ENCODE measurements at places on chromosomes 13 and 19.

- DNase-seq, result no peak
Measured at GRCh38 chr19:33504058-33504444, 17.5 kb downstream of the PEPD start.

GRCh38 chr13:84191139-84191538 lies 308.9 kb upstream of the SLITRK1 start:
- DNase-seq, result no peak

- DNase-seq, result no peak
Measured at GRCh38 chr13:85666356-85666755, 132.9 kb downstream of the SLITRK6 start.

DNA sequence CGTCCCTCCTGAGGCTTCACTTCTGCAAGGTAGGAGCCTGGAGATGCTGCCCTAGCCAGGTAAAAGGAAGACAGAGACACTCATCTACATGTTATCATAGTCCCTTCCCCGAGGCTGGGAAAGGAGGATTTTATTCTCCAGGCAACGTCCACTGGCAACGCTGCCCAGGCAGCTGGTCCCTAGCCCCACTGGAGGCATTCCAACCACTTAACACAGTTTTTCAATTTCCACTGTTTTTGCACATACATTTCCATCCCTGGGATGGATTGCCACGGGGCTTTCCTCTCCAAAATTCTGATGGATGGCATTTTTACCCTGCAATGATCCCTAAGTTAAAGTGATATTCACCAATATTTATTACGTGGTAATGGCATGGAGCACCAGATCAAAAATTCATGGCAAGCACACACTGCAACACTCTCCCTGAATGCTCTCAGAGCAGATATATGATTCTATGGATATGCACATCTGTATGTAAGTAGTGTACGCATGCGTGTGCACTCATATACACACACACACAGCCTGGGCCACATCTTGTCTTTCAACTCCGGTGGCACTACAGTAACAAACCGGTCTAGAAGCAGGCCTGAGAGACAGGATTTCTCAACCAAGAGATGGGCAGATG lies 322.3 kb upstream of the TSHZ3 start:
- DNase-seq, result no peak

- DNase-seq, result no peak
Measured at GRCh38 chr13:41268764-41269163, 5.4 kb upstream of the MTRF1 start.

GRCh38 chr19:18788529-18789421 lies 2.3 kb downstream of the COMP start:
- DNase-seq, result no peak

GRCh38 chr13:29969286-29969685 lies 118.9 kb upstream of the UBL3 start:
- no peak for DNase-seq

DNA sequence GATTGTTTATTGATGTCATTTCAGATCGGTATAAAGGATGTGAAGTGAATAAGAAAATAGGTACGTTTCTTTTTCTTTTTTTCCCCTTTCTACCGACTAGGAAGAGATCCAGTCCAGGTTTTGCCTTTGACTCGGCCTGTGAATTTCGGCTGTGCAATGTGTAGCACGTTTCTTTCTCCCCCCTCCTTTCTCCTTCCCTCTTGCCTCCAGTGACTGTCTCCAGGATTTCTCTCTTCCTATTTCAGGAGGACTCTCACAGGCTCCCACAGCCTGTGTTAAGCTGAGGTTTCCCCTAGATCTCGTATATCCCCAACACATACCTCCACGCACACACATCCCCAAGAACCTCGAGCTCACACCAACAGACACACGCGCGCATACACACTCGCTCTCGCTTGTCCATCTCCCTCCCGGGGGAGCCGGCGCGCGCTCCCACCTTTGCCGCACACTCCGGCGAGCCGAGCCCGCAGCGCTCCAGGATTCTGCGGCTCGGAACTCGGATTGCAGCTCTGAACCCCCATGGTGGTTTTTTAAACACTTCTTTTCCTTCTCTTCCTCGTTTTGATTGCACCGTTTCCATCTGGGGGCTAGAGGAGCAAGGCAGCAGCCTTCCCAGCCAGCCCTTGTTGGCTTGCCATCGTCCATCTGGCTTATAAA lies at the start of gene GPC6:
TSS of gene GPC6 (plus strand) at position 185 of the 657 bp plus-strand sequence.
- DNase-seq, result no peak

- DNase-seq, result no peak
Measured at GRCh38 chr19:56917529-56917928, 77.0 kb upstream of the PEG3 start.

DNA sequence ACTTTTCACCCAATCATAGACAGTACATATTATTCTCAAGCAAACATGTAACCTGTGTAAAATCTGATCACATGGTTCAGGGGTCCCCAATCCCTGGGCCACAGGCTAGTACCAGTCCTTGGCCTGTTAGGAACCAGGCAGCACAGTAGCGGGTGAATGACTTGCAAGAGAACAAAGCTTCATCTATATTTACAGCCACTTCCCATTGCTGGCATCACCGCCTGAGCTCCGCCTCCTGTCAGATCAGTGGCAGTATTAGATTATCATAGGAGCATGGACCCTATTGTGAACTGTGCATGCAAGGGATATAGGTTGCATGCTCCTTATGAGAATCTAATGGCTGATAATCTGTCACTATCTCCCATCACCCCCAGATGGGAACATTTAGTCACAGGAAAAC lies 133.1 kb downstream of the MAB21L1 start:
- no peak for DNase-seq

- no peak for DNase-seq
Measured at GRCh38 chr19:2341982-2342381, 13.5 kb downstream of the SPPL2B start.

DNA sequence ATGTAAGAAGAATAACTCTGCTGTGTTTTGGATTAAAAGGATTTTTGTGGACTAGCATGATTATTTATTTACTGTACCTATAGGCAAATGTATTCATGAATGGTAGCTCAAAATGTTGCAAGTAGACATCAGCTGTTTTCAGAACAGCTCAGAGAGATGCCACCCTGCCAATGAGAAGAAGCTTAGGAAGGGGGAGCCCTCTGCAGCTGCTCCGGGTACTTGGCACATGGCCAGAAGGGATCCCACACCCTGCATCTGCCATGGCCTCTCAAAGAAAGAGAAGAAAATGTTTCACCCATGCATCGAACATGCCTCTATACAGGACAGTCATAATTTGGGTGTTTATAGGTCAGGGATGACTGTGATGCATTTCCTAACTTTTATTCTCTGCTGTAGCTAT lies 30.5 kb upstream of the MBNL2 start:
- DNase-seq, result no peak

DNA sequence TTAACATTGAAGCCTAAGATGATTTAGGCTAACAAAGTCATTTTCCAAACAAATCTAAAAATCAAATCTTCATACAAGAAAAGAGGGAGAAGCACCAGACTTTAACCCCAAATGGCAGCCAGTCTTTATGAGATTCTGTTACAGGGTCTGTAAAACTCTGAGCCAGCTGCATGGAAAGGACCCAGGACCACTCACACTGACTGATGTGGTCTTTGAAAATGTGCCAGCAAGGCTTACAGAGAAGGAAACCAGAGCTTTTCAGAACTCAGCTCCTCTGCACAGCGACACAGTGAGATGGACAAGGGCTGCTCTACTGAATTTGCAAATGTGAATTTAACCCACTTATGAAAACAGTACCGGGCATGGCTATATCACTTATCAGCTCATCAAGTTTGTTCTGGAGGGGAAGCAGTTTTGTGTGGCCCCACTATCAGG lies 98.8 kb upstream of the SERP2 start:
- DNase-seq, result no peak

GRCh38 chr19:5112681-5113575 lies 144.0 kb downstream of the KDM4B start:
- DNase-seq, result no peak

- DNase-seq, result no peak
Measured at GRCh38 chr19:58497634-58498170, 14.1 kb downstream of the SLC27A5 start.

- DNase-seq, result no peak
Measured at GRCh38 chr19:11452620-11453310, 17.3 kb downstream of the PRKCSH start.

DNA sequence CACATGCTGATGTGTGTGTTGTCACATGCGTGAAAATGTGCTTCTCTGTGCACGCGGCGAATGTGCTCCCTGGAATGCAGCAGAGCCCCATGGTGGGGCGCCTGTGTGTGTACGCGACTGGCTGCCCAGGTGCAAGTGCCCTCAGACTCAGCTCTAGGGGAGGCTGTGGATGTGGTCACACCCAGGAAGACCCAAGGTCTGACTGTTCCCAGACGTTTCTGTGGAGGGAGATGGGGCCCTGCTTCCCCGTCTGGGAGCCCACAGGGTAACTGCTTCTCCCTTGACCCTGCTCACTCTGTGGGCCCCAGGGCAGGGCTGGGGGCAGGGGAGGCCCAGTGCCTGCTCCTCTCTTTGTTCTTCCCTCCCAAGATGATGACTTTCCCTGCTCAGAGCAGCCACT lies 7.9 kb upstream of the UQCR11 start:
- no peak for DNase-seq

- DNase-seq, result no peak
Measured at GRCh38 chr13:97119943-97120342, 102.2 kb upstream of the MBNL2 start.

DNA sequence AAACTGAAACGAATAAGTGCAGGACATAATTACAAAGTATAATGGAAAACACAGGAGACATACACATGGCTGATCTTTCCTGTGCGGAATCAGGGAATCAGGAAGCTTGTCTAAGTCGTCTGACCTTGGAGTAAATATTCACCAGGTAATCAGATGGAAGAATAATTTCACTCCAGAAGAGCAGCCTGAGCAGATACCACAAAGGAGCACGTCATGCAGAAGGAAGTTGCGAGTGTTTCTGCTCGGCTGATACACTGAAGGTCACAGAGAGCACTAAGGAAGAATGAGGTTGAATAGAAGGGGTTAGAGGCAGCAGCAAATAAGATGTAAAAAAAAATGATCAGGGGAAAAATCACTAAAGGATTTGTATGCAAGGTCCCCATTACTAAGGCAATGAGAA lies 122.3 kb upstream of the GPC6 start:
- no peak for DNase-seq

Data from activated CD4-positive, alpha-beta T cell treated with anti-CD3 and anti-CD28 coated beads, Interleukin-10, Interleukin-2, amounts not matched to agents 100 ng/mL and 50 ng/mL, durations not matched to agents 16 hours and 8 hours (primary cell).